ENCODE measurements at places on chromosomes 5 and 9.

DNA sequence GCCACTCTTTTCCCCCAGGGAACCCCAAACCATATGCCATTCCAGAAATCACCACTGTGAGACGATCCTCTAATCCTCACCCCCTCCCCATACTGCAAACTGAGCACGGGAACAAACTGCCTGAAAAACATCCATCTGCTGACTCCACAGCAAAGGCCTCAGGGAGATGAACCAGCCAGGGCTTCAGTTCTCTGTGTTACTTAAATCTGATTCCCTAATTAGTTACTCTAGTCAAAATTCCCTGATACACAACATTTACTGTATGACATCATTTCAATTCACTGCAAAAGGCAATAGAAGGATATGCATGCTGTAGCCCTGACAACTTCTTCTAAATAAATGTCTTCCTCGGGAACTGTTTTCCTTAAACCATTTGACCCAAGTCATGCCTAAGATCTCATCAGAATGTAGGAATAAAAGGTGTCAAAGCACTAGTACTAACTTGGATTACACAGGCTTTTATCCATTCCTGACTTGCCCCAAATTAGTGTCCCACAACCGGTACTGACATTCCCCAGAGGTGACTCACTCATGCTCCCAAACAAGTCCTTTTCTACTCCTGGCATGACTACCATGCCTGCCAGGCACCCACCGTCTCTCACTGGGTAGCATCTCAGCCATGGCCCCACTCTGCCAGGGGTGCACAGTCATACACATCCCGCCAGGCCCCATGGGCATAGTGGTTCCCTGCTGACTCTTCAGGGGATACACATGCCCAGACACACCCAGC is 35.0 kb downstream of the MTX3 start:
- no peak for DNase-seq

- DNase-seq, result no peak
These were observed 11.5 kb upstream of the STK32A start for GRCh38 chr5:147223343-147223742.

- DNase-seq, result no peak
These were observed 26.5 kb downstream of the CEP72 start for GRCh38 chr5:638501-639252.

DNA sequence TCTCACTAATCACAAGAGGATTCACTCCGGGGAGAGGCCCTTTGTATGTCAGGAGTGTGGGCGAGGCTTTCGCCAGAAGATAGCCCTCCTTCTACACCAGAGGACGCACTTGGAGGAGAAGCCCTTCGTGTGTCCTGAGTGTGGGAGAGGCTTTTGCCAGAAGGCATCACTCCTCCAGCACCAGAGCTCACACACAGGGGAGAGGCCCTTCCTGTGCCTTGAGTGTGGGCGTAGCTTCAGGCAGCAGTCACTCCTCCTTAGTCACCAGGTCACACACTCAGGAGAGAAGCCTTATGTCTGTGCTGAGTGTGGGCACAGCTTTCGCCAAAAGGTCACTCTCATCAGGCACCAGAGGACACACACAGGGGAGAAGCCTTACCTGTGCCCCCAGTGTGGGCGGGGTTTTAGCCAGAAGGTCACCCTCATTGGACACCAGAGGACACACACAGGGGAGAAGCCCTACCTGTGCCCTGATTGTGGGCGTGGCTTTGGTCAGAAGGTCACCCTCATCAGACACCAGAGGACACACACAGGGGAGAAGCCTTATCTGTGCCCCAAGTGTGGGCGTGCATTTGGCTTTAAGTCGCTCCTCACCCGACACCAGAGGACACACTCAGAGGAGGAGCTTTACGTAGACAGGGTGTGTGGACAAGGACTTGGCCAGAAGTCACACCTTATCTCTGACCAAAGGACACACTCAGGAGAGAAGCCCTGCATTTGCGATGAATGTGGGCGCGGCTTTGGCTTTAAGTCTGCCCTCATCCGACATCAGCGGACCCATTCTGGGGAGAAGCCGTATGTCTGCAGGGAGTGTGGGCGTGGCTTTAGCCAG is 27.8 kb downstream of the NUTM2F start:
- DNase-seq, result no peak

DNA sequence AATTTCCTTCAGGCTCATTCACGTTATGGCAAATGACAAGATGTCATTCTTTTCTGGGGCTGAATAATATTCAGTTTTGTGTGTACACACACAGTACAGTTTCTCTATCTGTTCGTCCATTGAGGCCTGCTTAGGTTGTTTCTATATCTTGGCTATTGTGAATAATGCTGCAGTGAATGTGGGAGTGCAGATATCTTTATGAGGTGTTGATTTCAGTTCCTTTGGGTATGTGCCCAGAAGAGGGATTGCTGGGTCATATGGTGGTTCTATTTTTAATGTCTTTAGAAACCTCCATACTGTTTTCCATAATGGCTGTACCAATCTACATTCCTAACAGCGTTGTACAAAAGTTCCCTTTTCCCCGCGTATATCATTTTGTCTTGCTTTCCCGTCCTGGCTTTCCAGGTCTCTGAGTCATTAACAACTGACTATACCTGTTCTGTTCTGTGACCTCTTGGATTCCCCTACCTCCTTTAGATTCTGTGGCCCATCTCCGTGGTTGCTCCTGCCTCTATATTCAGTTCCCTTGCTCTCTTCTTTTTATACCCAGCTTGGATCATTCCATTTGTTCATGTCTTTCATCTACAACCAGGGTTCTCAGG is 6.8 kb downstream of the SNX30 start:
- no peak for DNase-seq

DNA sequence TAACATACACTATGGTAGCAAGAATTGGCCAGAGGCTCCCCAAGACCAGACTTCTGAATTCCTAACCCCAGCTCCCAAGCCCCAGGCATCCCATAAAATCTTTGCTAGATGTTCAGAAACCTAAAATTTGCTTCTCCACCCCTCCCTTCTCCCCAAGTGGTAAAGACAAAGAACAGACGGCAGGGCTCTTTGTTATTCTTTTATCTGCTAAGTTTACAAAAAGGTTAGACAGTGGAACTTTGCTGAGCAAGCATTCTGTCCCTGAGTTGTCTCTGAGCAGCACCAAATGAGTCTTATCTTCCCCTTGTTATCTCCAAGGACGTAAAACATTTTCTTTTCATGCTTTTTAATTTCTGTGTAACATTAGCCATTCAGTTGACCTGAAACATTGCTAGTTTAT is 30.2 kb downstream of the TJP2 start:
- no peak for DNase-seq

DNA sequence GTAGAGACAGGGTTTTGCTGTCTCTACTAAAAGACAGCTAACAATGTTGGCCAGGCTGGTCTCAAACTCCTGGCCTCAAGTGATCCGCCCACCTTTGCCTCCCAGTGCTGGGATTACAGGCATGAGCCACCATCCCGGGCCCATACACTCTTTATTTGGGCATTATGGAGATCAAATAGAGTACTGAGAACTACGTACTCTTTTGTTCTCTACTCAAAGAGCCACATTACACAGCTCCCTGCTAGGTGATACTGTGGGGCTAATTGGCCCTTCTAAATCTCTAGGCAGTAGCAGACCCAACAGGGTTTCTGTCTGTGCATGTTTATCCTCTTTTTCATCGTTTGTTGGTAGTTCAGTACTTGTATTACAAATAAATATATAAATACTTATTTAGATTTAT is 16.1 kb downstream of the CKMT2 start:
- DNase-seq, result no peak

- DNase-seq, result peak; percentile 87
These were observed 2.8 kb upstream of the CCIN start for GRCh38 chr9:36166168-36166927.

GRCh38 chr9:113590991-113591898 is 127.7 kb downstream of the RGS3 start:
- DNase-seq, result peak; percentile 64

All from stimulated activated naive CD8-positive, alpha-beta T cell treated with anti-CD3 and anti-CD28 coated beads, Interleukin-15, amount 100 ng/mL, for 72 hours (primary cell).